ENCODE measurements at places on chromosomes 2 and 18. TPM values are rescaled to one million over a fixed set of nuclear protein-coding genes. Genes with fewer than 3 reads are reported as not detected.

SERPINB11 gene
- total RNA-seq: not detected

PAIP2B gene
- 10.7 TPM for total RNA-seq

CRIM1 gene
- 29.9 TPM for total RNA-seq

SELENOI gene
- 66.0 TPM for total RNA-seq

AKAIN1 gene
- total RNA-seq: not detected

DNAH7 gene
- total RNA-seq: 11.9 TPM

MATN3 gene
- total RNA-seq: 0.40 TPM

SRD5A2 gene
- not detected for total RNA-seq

GREB1L gene
- 3.3 TPM for total RNA-seq

BOLL gene
- total RNA-seq: not detected

MC2R gene
- not detected for total RNA-seq

UGT1A1 gene
- 72.9 TPM for total RNA-seq

PTPN4 gene
- 42.5 TPM for total RNA-seq

LRRTM4 gene
- total RNA-seq: not detected

HTR2B gene
- not detected for total RNA-seq

CCDC148 gene
- not detected for total RNA-seq

GPBAR1 gene
- 7.0 TPM for total RNA-seq

- peak; percentile 27 for DNase-seq
These were observed 48.0 kb upstream of the FAHD2A start for GRCh38 chr2:95354469-95354901.

DNA sequence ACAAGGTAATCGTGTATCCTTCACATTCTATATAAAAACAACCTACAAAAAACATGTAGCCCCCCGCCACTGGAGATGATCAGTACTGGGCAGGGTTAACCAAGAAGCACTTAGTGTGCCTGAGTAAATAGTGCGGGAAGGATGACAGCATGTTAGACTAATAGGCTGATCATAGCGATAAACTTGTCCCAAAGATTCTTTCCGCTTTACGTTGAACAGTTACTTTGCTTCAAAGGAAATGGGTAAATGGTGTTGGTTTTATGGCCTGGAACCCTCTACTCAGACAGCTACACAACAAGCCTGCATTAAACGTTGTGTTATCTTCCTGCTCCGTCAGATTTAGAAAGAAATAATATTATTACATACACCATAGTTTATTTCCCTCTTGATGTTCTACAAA, 67.7 kb downstream of the CTAGE1 start:
- DNase-seq: no peak

DNA sequence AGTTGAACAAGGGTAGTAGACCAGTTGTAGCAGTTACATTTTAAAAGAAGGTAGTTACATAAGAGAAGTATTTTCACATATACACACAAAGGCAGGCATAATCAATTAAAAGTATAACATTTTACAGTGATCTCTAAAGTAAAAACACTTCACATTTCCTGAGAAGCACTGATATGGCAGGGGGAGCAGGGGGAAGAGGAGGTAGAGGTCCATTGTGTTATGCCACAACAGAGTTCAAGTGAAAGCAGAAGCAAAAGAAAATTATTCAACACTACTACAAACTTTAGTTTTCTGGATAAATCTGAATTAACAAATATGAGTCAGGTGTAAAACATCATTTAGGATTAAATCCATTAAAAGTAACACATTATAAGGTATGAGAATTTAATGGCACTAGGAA, 38.4 kb downstream of the ROCK1 start:
- DNase-seq: no peak

- no peak for DNase-seq
These were observed 298.5 kb downstream of the PLCL1 start for GRCh38 chr2:198102856-198103255.

DNA sequence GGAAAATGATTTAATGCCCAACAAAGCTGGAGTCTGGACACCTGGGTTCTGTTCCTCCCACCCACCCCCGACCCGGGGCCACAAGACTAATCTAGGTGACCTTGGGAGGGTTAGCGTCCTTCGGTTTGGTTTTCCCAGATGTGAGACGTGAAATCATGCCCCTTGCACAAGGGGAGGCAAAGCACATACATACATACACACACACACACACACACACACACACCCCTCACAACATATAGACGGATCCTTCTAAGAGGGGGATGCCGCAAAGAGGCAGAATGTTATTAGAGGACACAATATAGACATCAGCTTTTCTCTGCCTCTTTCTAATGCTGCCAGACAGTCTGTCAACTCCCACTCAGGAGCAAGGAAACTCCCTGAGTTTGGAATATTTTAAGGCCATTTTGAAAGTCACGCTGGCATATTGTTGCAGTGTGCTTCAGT, 616 bp upstream of the RBMS1 start:
- DNase-seq: no peak

DNA sequence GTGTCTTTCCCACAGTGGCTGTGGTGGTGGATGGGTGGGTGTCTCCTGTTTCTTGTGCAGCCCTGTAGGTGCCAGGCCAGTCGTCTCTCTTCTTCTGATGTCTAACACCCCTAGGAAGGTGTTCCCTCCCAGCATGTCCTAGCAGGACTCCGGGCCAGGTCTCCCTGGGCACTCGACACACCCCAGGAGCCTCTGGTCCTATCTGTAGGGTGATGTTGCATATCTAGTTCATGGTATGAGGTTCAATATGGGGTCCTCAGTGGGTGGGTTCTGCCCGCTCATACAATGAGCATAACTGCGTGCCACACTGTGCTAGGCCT, 14.4 kb downstream of the NGEF start:
- DNase-seq: no peak

DNA sequence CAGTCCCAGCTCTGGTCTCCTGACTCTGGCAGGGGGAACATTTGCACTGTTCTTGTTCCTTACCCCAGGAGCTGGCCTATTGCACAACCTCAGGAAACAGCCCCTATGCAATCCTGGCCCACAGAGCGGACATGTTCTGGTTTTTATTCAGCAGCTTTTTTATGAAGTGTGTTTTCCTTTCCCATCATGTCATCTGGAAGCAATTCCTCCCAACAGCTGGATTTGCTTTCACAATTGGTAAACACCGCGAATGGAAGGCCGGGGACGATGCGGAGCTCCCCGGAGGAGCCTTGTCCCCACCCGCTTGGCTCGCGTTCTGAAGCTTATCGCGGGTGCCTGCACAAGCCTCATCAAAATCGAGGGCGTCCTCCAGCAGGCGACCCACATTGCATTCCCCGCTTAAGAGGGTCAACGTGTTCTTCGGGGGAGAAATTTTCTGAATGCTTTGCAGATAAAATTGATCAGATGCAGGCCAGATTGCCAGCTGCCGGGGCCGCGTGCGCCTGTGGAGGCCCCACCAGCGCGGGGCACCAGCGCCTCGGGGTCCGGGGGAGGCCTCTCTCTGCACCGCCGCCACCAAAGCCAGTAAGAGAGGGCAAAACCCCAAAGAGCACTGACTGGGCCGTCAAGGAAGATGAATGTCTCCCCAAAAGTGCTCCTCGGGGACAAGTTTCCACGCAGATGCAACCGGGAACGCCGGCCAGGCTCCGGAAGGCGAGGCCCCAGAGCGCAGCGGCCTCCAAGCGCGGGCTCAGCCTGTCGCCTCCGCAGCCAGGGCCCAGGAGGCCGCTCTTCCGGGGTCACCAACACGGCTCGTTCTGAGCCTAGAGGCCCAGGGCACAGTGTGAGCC, 60.3 kb upstream of the SP3 start:
- DNase-seq: peak; percentile 82

GRCh38 chr2:186592137-186592875, 2.5 kb downstream of the ITGAV start:
- DNase-seq: no peak

- DNase-seq: no peak
These were observed 133.9 kb upstream of the CTAGE1 start for GRCh38 chr18:22551536-22552151.

- no peak for DNase-seq
These were observed 1250.2 kb downstream of the LRP1B start for GRCh38 chr2:140880573-140880972.

DNA sequence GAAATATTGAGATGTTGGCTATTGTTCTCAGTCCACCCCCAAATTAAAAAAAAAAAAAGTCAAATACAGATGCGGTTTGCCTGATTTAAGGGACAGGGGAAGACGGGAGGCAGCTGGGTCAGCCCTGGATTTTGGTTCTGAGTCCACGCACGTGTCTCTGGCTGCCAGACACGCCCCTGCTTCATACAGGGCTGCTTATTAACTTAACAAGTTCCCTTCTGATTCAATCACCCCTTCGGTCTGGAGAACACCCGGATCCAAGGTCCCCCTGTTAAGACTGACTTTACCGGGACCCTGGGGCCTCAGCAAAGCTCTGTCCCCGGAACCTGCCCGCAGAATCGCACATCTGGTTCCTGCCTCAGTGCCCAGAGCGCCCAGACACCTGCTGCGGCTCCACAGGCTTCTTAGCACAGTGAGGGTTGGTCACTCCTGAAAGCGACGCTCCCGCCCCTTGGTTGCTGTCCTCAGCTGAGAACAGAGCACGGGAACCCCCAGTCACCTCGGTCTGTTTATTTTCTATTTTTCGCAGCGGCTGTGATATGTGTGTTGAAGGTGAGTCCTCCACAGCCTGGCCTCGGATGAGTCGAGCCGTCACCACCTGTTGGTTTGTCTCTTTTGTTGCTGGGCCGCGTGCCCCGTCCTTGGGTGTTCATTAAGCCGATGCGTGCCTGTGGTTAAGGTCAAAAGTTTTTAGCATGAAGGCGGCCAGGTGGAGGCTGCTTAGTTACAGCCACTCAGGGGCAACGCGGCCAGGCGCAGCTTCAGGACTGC, 57.2 kb downstream of the RTP5 start:
- DNase-seq: no peak

GRCh38 chr2:65367524-65367923, 64.9 kb downstream of the SPRED2 start:
- no peak for DNase-seq

DNA sequence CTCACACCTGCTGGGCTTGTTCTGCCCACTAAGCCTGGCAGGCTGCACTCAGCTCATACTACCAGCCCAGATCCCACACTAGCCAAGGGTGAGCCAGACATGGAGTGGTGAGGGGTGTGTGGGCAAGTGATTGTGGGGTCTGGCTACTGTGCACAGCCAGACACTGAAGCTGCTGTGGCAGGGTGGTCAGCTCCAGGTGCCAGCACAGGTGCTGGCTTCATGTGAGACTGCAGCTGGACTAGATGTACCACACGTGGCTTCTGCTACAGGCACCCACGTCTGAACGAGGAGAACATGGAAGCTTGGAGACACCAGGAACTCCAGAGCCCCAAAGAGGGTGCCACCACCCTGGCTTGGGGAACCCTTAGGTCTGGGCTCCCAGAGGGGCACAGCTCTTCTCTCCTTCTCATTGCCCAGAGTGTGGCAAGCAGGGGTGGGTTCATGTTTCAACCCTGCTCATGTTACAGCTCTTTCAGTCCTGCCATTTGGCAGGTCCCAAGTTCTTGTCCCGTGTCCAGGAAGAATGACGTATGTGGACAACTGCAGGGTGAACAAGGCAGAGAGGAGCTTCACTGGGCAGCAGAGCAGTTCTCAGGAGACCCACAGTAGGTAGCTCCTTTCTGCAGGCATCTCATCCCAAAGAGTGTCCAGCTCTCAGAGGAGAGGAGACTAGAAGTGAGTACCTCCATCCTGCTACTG, 1624.2 kb upstream of the TMEFF2 start:
- DNase-seq: no peak

DNA sequence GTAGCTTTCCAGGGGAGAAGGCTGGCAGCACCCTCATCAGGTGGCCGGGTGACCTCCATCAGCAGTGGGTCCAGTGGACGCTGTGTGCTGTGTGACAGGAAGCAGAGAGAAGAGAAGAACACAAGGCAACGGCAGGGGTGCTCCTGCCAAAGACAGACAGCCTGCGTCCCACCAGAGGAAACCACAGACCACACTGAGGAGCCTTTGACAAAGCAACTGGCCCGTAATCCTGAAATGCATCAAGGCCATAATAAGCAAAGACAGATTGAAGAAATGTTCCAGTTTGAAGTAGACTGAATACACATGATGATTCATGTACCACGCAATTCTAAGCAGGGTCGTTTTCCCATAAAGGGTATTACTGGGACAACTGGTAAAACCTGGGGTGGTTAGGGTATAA, 172.4 kb downstream of the FBXO15 start:
- DNase-seq: no peak

DNA sequence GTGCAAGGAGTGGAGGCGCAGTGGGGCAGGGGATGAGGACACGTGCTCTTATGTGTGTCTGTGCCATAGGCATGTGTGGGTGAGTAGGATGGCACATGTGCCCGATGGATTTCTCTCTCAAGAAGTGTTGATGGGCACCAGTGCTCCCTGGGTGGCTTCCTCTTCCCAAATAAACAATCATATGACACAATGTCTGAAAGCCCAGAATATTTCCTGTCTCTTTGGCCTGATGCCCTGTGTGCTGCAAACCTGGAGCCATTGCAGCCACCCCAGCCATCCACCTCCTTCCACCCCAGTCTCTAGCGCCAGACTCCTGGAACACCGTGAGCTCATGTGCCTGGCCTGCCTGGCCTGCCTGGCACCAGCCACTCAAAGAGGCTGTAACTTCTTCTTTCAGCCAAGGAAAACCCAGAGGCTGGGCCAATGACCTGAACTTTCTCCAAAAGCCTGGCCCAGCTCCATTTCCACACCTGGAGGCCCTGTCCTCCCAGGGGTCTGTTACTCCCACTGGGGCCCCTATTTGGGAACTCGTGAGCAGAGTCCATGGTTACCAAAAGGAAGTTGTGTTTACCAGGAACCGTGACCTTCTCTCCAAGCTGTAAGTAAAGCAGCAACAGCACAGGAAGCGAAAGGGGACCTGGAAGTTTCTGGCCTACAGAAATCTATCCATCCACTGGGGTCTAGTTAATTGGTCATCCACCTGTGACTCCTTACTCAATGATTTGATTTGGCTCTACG, 9.5 kb upstream of the ZBTB7C start:
- DNase-seq: no peak

GRCh38 chr18:3998698-3999333, 456.3 kb downstream of the DLGAP1 start:
- DNase-seq: no peak

GRCh38 chr2:81895620-81896250, 1591.2 kb upstream of the LRRTM1 start:
- DNase-seq: no peak

- DNase-seq: no peak
These were observed 25.6 kb upstream of the SCYGR1 start for GRCh38 chr2:227413371-227413770.

DNA sequence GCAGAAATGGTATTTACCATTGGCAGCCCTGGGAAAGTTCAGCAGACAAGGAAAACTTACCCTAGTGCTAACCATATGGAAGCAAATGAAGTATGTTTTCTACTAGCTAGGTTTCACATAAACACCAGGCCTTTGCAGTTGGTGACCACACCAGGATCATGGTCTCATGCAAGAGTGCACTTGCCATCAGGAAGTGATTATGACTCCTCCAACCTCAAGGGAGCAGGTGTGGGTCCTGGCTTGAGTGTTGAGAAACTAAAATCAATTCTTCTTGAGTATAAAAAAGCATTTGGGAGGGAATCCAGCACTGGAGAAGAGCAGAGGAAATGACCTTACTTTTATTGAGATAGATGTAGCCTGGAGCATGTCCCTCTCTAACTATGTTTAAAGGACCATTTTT, 56.8 kb upstream of the SPAG16 start:
- DNase-seq: no peak
